GM12891 (cell line): ENCODE measurements at places on chromosomes 7 and 10.

- DNase-seq = no peak
These were observed 34.6 kb downstream of the PSAP start for GRCh38 chr10:71816421-71816851.

GRCh38 chr7:128932862-128933179 is 4.9 kb upstream of the IRF5 start:
- DNase-seq = no peak

GRCh38 chr7:133355325-133355708 is 102.4 kb downstream of the EXOC4 start:
- no peak for DNase-seq

DNA sequence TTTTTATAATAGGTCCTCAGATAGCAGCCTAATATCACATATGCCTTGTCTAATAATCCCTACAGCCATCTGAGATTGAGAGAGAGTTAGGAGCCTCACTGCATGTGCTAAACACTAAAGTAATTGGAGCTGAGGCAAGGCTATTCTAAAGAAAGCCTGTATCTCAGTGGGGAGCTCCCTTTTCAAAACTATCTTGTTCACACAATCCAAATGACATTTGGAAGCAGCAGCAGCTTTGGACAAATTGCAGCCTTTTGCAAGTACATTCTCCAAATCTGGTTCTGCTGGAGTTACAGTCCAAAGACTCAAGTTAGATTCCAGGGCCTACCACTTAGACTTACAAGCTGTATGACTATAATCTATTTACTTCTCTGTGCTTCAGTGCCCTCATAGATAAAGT is 104.5 kb downstream of the MACC1 start:
- no peak for DNase-seq

DNA sequence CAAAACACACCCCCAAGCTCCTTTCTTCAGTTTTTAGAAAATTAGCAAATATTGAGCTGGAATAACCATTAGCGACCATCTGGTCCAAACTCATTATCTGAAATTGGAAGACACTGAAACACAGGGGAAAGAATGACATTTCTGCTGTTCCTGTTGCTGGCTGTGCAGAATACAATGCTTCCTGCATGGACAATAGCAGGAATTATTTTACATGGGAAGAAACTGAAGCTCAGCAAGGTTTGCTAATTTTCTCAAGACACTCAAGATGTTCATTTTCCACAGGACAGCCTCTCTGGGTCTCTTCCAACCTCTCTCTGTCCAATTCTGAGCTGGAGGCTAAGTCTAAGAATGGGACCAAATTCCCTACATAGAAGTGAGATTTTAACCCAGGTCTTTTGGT is 81.9 kb upstream of the TNS3 start:
- DNase-seq = no peak

GRCh38 chr7:153004341-153004740 is 244.8 kb downstream of the ACTR3B start:
- no peak for DNase-seq

DNA sequence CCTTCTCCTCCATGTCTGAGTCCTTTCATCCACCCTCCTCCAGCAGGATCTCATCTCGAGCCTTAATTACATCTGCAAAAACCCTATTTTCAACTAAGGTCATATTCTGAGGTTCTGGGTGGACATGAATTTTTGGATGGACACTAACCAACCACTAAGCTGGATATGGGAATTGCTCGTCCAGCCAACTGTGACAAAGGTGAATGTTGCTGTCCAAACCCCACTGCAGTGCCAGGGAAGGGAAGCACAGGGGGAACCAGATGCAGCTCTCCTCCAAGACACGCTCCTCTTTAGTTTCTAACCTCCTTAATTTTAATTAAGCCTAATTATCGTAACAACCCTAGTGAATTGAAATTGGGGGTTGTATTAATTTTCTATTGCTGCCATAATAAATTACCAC is 65.1 kb upstream of the EBF3 start:
- DNase-seq = no peak

DNA sequence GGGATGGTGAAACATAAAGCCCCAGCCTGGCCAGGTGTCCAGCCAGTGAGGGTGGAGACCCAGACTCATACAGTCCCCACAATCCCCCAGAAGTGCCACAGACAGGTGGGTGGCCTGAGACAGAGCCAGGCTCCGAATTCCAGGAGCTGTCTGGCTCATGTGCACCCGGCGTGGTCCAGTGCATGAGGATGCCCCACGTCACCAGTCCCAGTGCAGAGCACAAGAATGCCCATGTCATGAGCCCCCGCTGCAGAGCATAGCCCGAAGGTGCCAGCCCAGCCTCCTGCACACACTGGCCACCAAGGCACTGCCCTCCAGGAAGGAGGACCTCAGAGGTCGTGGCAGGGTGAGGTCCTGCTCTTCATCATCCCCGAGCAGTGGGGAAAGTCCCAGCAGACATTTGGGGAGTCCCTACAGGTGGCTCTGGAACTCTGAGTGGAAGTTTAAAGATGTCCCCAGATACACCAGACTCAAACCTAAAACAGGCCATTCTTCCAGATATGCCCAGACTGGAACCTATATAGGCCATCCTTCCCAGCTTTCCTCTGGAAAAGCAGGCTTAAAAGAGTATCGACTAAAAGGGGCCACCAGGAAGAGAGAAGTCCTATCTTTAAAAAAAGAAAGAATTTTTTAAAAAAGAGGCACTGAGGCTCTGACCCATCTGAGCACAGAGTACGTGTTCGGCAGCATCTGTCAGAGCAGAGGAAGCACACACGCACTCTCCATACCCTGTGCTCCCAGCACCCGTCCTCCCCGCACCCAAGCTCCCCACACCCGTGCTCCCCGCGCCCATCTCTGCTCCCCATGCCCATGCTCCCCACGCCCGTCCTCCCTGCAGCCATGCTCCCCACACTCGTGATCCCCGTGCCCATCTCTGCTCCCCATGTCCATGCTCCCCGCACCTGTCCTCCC is 11.5 kb downstream of the DIP2C start:
- no peak for DNase-seq

GRCh38 chr7:7228472-7228871 is 46.1 kb downstream of the C1GALT1 start:
- DNase-seq = no peak

DNA sequence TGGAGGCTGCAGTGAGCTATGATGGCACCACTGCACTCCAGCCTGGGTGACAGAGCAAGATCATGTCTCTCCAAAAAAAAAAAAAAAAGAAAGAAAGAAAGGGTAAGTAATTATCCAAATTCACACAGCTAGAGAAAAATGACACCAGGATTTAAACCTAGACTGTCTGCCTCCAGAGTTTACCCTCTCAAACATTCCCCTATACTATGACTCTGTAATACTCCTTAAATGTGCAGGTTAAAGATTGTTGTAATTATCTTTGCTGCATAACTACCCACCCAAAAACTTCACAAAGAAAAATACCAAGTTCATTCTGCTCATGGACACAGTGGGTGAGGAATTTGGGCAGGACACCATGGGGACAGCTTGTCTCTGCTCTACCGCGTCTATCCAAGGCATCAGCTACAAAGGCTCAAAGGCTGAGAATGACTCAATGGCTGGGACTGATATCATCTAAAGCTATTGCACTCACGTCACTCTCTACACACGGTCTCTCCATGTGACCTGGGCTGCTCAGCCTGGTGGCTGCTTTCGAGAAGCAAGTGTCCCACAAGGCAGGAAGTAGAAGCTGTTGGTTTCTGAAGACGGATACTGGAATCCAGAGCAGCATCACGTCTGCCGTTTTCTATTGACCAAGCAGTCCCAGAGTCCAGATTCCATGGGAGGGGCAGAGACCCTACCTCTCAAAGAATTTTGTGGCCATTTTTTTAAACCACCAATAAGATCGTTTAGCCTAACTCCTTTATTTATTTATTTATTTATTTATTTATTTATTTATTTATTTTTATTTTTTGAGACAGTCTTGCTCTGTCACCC is 185.7 kb upstream of the AUTS2 start:
- DNase-seq = peak; percentile 44

- no peak for DNase-seq
These were observed 115.8 kb upstream of the VSTM2A start for GRCh38 chr7:54426406-54426805.

DNA sequence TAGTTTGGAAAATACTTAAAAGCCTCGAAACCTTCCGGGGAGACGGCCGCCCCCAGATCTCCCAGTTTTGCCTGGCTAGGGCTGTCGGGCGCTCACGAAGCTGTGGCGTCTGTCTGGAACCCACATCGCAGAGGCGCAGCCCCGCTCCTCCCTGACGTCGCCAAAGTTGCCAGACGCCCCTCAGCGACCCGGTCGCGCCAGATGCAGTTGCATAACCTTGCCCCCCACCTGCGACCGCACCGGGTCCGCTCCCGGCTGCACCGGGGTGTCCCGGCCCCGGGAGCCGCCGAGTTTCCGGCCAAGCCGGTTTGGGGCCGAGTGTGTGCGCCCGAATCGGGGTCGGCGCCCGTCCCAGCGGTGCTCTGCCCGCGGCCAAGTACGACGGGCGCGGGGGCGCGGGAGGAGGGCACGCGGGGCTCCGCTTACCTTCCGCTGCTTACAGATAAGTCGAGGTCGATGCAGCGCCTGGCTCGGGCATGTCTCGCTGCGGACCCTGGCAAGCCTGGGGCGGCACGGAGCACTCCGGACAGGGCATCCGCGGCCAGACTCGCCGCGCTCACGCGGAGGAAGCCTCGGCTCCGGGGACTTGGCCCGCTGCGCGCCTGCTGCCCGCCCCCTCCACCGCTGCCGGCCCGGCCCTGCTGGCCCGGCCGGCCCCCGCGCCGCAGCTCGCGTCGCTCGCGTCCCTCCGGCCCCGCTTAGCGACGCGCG is 665 bp downstream of the INSYN2A start:
- DNase-seq = no peak
